ENCODE measurements at places on chromosomes 11 and 22. TPM values are rescaled to one million over a fixed set of nuclear protein-coding genes. Genes with fewer than 3 reads are reported as not detected.

MYO7A gene
- total RNA-seq, result 51.1 TPM

MYBPC3 gene
- total RNA-seq, result 0.11 TPM

PGGHG gene
- 22.1 TPM for total RNA-seq

OR2D2 gene
- total RNA-seq, result 0.38 TPM

DGCR6 gene
- total RNA-seq, result 7.1 TPM

IGLL1 gene
- not detected for total RNA-seq

TREH gene
- not detected for total RNA-seq

KCNJ1 gene
- total RNA-seq, result not detected

AQP11 gene
- 7.9 TPM for total RNA-seq

C11orf42 gene
- total RNA-seq, result not detected

GAS2L1 gene
- total RNA-seq, result 9.0 TPM

XKR3 gene
- not detected for total RNA-seq

KCNQ1 gene
- 1.6 TPM for total RNA-seq

POTEH gene
- not detected for total RNA-seq

FGF3 gene
- not detected for total RNA-seq

CRYBB2 gene
- total RNA-seq, result 777 TPM

SERPIND1 gene
- total RNA-seq, result 0.38 TPM

SAA4 gene
- not detected for total RNA-seq

MPPED2 gene
- 142 TPM for total RNA-seq

SLN gene
- 136 TPM for total RNA-seq

TCIRG1 gene
- total RNA-seq, result 36.2 TPM

TTC28 gene
- total RNA-seq, result 140 TPM

GGT5 gene
- total RNA-seq, result 13.2 TPM

GLYAT gene
- total RNA-seq, result not detected

NRIP3 gene
- total RNA-seq, result 8.1 TPM

SCARF2 gene
- total RNA-seq, result 16.8 TPM
